Stimulated activated CD4-positive, alpha-beta T cell treated with anti-CD3 and anti-CD28 coated beads, Interleukin-15, amount 100 ng/mL, for 1 hour (primary cell): ENCODE measurements at places on chromosomes 5 and 9.
A peak's percentile ranks its signal among the peaks of the same experiment; 100 is the strongest.

DNA sequence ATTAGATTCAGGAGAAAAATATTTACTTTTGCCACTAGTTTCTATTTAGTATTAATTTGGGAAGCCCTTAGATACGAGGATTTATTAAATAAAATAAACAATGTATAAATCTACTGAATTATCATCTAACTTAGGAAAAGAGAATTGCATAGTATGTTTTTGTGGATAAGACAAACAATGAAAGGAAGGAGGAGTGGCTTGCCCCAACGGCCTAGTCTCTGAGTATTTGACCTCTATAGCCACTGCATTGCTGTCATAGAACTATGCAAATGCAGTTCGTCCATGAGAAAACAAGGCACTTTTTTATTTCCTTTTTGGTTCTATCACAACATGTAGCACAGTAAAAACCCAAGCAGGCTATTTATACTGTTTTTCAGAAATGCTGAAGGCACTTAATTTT is 321.2 kb upstream of the CCNH start:
- DNase-seq: no peak

DNA sequence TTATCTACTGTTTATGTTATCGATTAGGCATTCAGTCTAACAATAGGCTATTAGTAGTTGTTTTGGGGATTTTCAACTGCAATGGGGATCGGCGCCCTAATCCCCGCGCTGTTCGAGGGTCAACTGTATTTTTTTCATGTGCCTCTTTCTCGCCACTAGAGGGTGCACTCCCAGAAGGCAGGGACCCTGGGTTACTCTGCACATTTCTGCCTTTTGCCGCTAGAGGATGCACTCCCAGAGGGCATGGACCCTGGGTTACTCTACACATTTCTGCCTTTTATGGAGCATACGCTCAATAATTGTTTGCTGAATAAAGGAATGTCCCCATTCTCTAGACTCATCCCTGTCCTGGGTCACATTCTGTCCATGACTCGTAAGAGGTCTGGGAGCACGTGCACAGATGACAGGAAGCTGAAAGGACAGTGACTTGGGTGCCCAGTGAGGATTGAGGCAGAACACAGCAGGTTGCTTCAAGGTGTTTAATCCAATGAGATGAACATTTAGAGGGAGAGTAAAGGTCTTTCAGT is 27.9 kb upstream of the RECK start:
- DNase-seq: peak; percentile 24

GRCh38 chr9:115114546-115114945 is 3.4 kb downstream of the TNC start:
- no peak for DNase-seq

GRCh38 chr9:98091735-98092612 is 27.0 kb downstream of the TRIM14 start:
- no peak for DNase-seq

DNA sequence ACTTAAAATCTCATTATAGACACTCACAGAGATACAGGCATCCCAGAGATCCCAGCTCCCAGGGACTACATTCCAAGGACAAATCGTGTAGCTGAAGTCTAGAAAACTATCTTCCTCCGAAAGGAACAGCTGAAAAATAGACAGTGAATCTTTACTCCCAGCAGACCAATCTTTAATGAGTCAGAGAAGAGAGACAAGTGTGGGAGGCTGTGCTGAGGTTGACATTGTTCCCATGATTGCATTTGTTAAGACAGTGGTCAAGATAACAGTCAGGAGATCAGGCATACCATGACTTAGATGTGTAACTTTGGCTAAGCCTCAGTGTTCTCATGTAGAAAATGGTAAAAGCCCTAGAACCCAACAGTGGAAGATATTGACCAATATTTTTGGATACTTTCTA is 120.7 kb downstream of the PAPPA start:
- DNase-seq: no peak

- no peak for DNase-seq
Measured at GRCh38 chr5:151470439-151470838, 23.0 kb downstream of the SLC36A1 start.

DNA sequence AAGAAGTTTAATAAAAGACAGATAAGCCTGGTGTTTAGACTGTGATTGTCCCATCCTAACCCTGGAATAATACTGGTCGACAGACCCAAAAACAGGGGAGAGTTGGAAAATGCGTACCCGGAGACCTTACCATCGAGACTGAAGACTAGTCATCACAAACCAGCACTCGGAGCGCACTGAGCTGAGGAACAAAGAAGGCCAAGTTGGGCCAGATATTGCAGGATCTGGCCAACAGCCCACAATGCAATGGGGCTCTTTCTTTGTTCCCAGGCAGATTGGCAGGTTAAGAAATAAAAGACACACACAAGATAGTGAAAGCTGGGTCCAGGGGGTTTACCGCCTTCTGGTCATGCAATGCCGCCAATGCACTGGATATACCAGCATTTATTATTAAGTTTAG is 188.7 kb upstream of the RAI14 start:
- no peak for DNase-seq
